ENCODE measurements at places on chromosomes 5 and 9.

DNA sequence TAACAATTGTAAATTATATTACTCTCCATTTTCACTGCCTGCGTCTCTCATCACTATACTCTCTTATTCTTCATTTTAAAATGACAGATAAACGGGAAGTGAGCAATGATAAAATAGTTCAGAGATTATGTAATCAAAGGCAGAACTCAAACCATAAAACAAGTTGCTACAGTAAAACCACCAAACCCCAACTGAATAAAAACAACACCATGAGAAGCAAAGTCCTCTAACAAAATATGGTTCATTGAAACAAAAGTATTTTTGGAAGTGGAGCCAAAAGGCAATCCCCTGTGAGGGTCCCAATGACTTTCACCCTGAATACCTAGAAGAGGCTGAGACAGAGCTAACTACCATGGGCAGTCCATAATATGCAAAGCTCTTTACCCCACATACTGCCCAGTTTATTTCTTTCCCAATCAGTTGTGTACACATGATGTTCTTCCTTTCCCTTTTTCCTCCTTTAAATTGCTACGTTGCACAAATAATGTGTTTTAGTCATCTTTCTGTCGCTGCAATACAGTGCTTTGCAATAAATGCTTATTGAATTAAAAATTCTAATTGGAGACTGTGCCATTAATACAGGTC, 64.0 kb upstream of the PTGER4 start:
- DNase-seq = no peak

- no peak for DNase-seq
These were observed 6.9 kb upstream of the SLC27A4 start for GRCh38 chr9:128333451-128333869.

GRCh38 chr9:95952471-95952870, 77.0 kb downstream of the ERCC6L2 start:
- DNase-seq = no peak

DNA sequence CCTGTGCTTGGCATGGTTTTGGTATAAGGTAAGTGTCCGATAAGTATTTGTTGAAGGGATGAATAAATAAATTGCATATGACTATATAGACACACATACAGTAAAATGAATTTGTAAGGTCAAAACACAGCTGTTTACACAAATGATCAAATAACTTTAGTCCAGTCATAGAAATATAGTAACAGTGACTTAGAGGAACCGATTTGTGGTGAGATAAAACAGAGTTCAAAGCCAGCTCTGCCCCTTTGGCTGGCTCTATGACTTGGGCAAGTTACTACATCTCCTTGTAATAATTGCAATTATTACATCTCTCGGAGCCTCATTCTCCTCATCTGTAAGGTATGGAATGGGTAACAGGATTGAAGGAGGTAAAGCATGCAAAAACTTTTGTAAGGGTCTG, 384.0 kb downstream of the PLK2 start:
- no peak for DNase-seq

DNA sequence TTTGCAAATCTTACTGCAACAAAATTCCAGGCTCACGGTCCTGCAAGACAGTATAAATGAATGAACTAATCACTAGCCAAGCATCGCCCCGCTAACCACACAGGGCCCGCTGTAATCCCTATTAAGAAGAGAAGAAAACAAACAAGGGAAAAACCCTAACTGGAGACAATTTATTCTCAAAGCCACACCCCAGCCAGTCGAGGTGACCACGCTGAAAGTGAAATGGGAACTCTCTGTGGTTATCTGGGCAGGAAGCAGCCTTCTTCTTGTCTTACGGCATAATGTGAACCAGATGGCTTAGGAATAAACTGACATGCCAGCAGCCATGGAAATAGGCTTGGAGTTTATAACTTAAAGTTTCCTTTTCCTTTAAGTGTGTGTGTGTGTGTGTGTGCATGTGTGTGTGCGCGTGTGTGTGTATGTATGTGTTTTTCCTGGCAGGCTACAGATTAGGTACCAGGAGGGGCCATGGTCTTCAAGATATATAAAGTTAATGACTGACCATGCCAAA, 120.2 kb downstream of the SEMA6A start:
- no peak for DNase-seq

DNA sequence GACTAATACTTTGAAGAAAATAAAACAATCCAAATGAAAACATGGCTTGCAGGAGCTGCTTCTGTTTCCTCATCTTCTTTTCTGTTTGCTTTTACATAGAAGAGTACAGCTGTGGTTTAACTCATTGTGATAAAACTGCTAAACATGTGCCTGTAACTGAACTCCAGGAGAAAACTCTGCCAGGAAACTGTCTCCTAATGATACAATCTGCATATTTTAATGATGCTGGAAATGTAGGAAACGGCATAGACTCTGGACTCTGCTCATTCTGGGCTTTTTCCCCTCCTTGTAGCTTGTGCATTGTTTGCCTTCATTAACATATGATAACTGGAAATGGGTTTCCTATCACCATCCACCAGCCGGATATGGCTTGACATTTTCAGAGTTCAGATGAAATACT, 813.3 kb upstream of the WWC1 start:
- DNase-seq = no peak

Measured in activated T-helper 1 cell treated with Interleukin-2 at 50 U/mL for 16 hours (primary cell).